ENCODE measurements at places on chromosomes 1 and 21. TPM values are rescaled to one million over a fixed set of nuclear protein-coding genes. Genes with fewer than 3 reads are reported as not detected.

The REN gene
- total RNA-seq = 0.81 TPM

The KRTAP13-2 gene
- not detected for total RNA-seq

The RHBG gene
- not detected for total RNA-seq

The FAM163A gene
- not detected for total RNA-seq

The WNT9A gene
- 10.2 TPM for total RNA-seq

The HSPA6 gene
- total RNA-seq = 10.9 TPM

The CELA2B gene
- total RNA-seq = not detected

The FAM78B gene
- 1.2 TPM for total RNA-seq

GRCh38 chr21:26072666-26073615, 97.6 kb downstream of the APP start:
- DNase-seq = no peak

DNA sequence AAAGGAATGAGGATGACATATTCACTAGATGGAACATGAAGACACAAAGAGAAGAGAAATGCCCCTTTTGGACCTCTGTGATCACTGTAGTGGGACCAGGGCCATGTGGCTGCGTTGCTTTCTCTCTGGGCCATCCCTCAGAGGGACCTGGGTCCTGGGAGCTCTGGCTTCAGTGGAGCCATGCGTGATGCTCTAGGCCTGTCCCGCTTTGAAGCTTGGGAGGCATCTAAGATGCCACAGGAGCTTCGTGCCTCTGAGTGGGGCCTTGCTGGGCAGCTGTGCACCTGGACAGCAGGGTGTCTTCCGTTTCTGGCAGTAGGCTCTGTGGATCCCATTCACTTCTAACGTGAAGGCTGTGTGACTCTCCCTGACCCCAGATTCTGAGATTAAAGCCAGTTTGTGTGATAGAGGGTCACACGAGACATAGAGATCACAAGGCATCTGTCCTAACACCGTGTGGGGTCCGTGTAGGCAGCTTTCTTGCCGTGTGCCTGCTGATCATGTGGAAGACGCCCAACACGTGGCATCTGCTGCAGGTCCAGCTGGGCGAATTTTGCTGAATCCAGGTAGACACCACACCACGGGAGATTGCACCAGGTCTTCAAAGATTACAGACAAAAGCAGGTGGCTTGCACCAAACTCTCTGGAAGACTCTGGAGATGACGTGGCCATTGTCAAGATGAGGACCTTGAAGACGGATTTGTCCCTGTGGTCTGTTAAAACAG, 17.2 kb upstream of the PRSS38 start:
- DNase-seq = no peak

- no peak for DNase-seq
These were observed 79.9 kb downstream of the LAMC1 start for GRCh38 chr1:183103147-183103546.

- DNase-seq = no peak
These were observed 28.8 kb downstream of the CFAP74 start for GRCh38 chr1:1974834-1975233.

DNA sequence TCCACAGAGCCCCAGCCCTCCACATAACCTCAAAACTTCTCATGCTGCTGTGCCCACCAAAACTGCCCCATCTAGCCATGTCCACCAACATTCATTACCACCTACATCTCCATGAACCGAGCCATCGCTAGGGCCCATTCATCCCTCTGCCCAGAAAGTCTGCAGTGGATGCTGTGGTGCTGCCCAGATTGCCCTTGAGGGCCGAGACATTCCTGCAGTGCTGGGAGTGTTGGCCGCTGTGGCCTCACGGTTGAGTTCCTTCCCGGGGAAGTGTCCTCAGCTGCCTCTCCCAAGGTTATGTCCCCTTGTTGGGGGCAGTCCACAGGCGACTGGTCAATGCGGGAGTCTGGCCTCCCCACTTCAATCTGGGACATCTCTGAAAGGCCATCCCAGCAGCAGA, 30.3 kb upstream of the DMBX1 start:
- DNase-seq = no peak

DNA sequence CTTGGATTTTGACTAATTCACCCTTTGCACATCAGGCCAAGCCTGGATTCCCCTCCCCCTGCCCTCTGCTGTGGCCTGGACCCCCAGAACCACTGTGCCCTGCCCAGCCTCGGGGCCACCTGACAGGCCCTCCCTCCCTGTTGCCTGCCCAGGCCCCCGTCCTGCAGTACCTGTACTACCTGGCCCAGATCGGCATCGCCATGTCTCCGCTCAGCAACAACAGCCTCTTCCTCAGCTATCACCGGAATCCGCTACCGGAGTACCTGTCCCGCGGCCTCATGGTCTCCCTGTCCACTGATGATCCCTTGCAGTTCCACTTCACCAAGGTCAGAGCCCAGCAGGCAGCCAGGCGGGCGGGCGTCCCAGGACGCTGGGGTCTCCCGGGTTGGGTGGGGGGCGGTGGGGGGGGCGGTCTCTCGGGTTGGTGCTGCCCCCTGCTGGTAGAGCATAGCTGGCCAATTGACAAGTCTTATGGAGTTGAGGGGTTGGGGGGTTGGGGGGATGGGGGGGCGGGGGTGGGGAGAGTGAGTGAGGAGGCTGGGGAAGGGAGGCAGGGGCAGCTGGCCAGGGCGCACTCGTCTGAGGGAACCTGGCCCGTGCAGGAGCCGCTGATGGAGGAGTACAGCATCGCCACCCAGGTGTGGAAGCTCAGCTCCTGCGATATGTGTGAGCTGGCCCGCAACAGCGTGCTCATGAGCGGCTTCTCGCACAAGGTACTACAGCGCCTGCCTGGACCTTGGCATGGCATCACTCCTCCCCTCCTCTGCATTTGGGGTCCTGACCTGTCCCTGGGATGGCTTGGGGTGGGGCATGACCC, 10.7 kb downstream of the AMPD2 start:
- no peak for DNase-seq

GRCh38 chr1:87685311-87686135, 356.8 kb downstream of the LMO4 start:
- no peak for DNase-seq

- no peak for DNase-seq
These were observed 26.8 kb upstream of the RASAL2 start for GRCh38 chr1:178066908-178067614.

GRCh38 chr1:41955461-41956159, 36.9 kb upstream of the HIVEP3 start:
- DNase-seq = no peak

DNA sequence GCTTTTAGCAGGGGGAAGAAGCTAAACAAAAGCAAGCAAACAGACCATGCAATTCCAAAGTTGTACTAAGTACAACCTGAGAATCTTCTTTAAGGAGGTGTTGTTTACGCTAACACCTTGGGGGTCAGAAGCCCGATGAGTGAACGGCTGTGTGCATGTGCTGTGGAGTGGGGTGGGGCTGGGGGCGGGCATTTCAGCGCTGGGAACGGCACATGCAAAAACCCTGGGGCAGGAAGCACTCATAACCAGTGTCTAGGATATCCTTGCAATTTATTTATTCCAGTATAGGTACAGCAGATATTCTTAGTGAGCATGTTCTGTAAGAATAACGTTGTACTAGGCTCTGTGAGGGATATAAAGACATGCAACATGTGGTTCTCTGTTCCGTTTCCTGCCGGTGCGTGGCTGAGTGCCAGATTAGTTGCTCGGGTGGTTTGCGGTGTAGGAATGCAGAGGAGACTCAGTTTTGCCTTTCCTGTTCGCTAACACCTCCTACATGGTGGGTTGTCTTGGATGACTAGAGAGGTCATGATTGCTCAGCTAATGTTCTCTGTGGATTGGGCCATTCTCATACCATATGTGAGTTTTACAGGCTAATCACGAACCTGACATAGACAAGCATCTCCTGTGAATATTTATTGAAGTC, 3.7 kb downstream of the FASLG start:
- DNase-seq = peak; percentile 68

- no peak for DNase-seq
These were observed 5.9 kb downstream of the NRIP1 start for GRCh38 chr21:15058854-15059263.

- DNase-seq = no peak
These were observed 74.8 kb upstream of the ATP1B1 start for GRCh38 chr1:169031566-169032224.

DNA sequence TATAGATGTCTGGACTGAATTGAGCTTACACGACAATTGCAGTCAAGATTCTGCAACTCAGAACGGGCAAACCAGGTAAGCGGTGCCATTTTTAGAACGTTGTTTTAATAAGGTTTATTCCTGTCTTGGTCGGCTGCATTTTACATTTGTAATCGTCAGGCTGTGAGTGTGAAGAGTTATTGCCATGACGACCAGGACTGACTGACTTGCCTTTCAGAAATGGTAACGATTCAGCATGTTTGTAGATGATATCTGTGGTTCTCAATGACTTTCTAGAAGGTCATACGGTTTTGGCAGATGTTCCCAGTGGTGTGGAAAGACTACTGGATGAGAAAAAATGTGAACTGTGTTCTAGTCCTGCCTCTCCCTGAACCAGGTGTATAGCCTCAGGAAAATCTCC, 271.3 kb upstream of the B3GALT2 start:
- DNase-seq = no peak

GRCh38 chr1:9792156-9793042, 31.4 kb downstream of the CLSTN1 start:
- no peak for DNase-seq

GRCh38 chr1:222940095-222940494, 125.3 kb downstream of the DISP1 start:
- no peak for DNase-seq

GRCh38 chr1:63987014-63987627, 213.3 kb downstream of the ROR1 start:
- DNase-seq = no peak

DNA sequence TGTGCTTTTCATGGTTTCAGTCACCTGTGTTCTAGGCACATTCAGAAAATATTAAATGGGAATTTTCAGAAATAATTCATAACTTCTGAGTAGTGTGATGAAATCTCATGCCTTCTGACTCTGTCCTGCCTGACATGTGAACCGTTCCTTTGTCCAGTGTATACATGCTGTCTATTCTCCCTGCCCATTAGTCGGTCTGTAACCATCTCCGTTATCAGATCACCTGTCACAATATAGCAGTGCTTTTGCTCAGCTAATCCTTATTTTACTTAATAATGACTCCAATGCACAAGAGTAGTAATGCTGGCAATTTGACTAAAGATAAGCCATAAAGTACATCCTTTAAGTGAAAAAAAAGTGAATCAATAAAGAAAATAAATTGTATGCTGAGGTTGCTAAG, 597.5 kb downstream of the BRINP3 start:
- DNase-seq = no peak

DNA sequence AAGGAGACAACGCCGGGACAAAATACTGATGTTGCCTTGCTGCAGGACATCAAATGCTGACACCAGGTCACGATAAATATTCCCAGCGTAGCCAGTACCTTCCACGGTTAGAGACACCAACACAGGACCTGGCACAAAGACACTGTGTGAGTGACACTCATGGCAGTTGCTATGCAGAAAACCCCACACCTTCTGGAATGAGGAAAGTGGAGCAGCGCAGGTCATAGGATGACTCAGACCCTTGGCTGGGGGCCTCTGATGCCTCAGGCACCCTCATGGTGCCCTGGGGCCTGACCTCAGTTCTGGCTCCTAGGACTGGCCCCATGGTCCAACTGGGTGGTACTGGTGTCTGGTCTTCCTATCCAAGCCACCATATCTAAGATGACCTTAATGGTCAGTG, 7.0 kb downstream of the DCST2 start:
- no peak for DNase-seq

GRCh38 chr1:229028544-229028943, 242.4 kb upstream of the RAB4A start:
- DNase-seq = no peak

DNA sequence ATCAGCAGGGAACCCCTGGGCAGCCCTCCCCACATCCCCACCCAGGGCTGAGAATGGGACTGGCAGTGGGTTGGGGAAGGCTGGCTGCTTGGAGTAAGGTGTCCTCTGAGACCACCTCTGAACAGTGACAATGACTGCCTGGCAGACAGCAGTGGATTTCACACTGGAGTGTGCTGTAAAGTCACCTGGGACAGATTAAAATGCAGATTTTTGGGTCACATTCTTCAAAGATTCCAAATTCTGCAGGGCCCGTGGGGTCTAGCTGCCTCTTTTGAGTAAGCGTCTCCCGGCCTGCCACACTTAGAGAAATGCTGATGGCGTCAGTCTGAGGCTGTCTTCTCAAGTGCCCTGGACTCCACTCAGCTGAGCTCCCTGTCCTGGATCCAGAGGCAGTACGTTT, 164.5 kb downstream of the GRIK3 start:
- no peak for DNase-seq
